HT-29 (cell line): ENCODE measurements at places on chromosomes 7 and 10.

DNA sequence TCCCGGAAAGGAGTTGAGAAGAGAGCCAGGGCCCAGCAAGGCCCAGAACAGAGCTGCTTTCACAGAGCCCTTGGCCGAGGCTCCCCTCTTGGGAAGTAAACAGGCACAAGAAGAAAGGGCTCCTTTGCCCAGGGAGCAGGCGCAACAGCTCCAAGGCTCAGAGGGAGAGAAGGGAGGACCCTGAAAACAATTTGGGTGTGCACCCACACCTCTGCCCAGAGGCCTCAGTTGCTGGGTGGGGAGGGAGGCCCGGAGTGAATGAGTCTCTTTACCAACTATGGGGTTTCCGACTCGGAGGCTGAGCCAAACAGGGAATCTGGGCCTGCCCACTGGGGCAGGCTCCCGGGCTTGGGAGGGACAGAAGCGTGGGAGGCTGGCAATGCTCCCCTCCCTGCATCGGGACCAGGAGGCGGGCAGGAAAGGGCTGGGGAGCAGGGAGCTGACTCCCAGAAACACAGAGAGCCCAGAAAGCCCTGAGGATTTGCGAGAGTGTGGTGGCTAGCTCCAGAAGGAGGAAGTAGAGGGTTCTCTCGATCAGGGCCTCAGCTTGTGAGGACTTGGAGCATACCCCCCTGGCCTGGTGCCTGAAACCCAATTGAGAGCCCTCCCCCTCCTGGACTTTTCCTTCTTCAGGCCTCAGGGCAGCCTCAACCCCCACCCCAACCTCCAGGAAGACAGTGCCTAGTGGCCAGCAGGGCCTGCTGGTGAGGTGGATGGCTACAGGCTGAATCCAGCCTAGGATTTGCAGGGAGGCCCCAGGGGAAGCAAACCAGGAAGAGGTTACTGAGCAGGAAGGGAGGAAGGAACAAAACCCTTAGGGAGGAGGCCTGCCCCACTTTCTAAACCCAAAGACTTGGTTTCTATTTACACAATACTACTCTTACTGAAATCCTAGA is 6.2 kb downstream of the C10orf105 start:
- DNase-seq, result peak; percentile 72

DNA sequence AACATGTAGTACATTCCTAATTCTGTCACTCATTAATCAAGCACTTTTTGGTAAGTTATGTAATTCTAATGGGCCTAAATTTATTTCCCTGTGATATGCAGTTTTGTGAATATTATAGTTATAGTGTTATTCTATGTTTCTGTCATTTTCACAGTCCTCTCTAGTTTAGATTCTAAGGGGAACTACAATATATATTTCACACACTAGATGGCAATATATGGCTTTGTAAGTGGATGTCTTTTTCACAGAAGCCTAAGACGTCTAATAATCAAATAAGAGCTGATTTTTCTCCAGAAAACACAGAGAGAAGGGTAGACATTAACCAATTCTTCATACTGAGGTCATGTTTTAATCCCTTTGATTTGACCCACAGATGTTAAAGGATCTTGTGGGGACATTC is 18.0 kb downstream of the RNLS start:
- peak; percentile 46 for DNase-seq

GRCh38 chr7:129437190-129437589 is 3.0 kb downstream of the STRIP2 start:
- DNase-seq, result no peak

DNA sequence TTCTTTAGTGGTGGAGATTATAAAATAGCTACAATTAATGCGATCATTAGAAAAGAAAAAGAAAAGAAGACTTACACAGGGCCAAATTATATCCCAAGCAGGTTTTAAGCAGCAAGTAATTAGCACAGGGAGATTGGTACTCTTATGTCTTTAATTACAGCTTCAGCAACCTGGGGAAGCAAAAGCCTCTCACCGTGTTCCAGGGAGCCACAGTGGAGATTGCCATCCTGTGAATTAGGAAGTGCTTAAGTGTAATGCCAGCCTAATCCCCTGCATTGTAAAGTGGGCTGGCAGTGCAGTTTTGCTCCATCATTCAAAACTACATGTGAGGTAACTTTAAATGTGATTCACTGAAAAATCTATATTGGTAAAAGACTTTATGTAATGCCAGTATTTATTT is 533.5 kb upstream of the COBL start:
- no peak for DNase-seq

DNA sequence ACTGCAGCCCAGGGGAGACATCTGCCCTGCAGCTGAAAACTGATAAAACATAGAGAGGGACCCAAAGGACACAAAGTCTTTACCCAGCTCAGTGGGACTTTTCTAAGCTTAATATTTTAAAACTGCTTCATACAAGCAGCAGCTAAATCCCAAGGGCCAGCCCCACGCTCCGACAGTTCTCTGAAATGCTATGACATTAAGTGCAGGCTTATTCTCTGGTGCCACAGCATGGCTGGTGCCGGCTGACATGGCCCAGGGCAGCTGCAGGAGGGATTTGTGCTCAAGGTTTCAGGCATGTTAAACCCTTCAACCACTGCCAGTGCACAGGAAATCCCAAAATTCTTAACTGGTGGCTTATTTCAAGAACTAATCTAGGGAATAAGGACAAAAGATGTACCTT is 170.9 kb downstream of the PARD3 start:
- DNase-seq, result no peak

- no peak for DNase-seq
Observed at GRCh38 chr7:135994466-135995205, 17.5 kb upstream of the MTPN start.

- peak; percentile 42 for DNase-seq
Observed at GRCh38 chr7:92904244-92905131, 68.1 kb upstream of the CDK6 start.

DNA sequence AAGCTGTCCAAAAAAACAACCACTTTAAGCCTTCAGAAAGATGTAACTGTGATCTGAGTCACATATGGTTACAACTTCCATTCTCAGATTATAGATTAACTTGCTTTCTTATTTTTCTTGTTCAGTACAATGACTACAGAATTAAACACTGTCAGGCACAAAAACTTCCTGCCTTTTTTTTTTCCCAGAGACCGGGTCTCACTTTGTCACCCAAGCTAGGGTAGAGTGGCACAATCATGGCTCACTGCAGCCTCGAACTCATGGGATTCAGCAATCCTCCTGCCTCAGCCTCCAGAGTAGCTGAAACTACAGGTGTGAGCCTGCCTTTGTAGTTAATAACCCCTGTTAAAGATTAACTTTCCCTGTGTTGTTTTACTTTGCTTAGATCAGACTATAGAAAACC is 163.2 kb downstream of the AVL9 start:
- DNase-seq, result no peak

GRCh38 chr7:88169717-88170320 is 50.0 kb downstream of the SRI start:
- peak; percentile 58 for DNase-seq

GRCh38 chr10:128345353-128345752 is 219.1 kb upstream of the MKI67 start:
- DNase-seq, result no peak

DNA sequence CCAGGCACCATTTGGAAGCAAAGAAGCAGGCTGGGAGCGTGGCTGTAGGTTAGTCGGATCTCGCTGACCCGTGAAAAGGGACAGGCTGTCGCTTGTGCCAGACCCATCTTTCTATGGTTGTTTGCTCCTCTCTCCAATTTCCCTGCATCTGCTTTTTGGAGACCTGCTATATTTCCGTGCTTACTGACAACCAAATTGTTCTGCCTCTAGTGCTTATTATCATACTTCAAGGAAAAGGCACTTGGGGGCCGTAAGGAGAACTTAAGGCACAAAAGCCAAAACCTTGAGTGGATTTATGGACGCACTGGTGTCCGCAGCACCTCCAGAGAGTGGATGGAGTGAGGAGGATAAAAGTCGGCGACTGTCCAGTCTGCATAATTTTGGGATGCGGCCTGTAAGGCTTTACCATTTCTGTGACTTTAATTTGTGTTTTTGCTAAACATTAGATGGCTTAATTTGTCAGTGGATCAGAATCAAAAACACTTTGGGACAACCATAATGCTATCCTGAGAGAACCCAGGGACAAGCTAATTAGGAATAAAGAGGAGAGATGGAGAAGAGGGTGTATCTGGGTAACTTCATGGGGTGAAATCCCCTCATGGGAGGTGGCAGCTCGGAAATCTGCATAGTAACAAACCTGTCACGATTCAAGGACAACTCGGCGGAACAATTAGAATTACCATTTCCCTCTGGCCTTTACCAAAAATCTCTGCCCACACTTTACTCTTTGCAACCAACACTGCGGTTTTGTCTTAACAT is 206.7 kb downstream of the HDAC9 start:
- no peak for DNase-seq

DNA sequence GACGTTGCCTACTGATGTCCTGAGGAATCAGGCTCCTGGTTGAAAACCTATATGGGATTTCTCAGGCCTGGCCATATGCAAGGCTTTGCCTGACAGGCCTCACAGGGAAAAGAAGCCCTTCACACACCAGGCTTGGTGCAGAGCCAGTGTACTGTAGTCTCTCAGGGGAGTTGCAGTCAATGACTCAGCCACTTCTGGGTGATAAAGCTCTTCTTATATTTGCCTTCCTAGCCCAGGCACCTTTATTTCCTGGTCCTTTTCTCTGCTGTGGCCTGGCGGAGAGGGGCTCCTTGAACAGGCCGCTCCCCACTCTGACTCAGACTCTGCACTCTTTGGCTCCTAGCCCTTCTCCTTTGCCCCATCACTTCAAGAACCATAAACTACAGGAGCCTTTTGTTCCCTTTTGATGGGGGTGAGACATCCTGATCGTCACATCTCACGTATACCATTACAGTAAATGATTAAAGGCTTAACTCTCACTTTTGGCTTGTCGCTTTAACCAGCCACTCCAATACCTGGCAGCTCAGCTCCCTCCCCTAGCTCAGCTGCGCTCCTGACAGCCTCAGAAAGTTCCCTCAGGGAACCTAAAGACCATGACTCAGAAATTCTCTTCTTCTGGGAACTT is 33.5 kb downstream of the DPY19L1 start:
- peak; percentile 98 for DNase-seq

DNA sequence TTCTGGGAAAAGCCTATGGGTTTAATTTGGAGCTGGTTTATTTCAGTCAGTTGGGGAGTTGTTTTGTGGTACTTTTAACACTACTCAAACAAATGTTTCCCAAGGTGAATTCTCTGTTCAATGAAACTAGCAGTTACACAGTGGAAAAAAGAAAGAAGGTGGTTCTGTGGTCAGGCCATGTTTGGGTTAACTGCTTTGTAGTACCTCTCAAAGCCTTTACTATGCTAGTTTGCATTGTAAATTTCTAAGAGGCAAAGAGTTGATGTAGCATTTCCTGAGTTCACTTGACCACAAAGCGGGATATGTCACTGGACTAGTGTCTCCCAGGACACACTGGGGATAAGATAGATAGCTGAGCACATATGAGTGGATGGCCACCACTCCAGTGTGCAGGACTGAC is 145.4 kb downstream of the KIF20B start:
- DNase-seq, result no peak

DNA sequence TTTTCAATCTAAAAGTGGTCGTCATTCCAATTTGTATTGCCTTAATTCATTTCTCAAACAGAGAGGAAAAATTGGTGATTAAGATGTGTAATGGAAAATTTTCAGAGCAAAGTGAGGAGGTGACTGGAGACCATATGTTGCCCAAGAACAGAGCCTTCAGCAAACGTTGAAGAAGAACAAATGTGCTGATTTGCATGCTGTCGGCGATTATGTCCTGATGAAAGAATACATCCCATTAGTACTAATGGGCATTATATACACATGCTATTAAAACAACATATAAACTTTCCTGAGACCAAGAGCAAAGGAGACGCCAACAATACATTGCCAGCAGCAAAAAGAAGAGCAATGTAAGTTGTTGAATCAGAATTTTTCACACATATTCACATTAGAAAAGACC is 100.0 kb upstream of the ARID5B start:
- DNase-seq, result no peak

DNA sequence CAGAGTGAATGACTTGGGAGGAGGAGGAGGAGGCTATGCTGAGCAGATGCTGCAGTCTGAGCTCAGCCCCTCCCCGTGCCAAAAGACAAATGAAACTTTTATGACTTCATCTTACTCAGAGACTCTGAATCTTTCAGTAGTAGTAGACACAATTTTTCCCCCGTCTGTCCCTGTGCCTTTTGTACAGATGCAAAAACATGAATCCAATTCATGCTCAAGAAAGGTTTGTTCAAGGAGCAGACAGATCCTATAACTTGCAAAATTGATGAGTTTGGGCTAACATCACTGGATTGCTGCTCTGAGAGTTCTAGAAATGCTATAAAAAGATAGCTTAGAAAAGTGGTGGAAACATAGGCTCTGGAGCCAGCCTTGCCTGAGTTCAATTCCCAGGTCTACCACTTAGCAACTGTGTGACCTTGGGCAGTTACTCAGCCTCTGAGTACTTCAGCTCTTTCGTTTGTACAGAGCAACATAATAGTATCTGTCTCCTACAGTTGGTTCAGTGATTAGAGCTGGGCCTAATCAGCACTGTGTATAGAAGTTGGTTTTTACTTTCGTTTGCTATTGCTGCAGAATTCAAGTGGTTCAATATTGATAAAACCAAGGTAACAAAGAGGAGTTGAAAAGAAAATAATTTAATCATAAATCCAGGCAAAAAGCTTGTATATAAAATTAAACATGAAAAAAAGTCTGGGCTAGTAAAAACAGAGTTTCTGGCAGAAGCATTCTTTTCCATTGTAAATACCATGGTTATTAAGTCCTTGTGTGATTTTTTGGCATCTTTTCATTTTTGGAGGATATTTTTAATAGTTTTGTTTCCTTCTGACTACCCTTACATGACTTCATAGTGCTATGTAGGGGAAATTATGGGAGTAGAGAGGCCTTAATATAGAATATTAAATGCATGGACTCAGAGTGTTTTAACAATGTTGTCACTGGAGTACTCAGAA is 174.2 kb upstream of the ZNF32 start:
- DNase-seq, result no peak

DNA sequence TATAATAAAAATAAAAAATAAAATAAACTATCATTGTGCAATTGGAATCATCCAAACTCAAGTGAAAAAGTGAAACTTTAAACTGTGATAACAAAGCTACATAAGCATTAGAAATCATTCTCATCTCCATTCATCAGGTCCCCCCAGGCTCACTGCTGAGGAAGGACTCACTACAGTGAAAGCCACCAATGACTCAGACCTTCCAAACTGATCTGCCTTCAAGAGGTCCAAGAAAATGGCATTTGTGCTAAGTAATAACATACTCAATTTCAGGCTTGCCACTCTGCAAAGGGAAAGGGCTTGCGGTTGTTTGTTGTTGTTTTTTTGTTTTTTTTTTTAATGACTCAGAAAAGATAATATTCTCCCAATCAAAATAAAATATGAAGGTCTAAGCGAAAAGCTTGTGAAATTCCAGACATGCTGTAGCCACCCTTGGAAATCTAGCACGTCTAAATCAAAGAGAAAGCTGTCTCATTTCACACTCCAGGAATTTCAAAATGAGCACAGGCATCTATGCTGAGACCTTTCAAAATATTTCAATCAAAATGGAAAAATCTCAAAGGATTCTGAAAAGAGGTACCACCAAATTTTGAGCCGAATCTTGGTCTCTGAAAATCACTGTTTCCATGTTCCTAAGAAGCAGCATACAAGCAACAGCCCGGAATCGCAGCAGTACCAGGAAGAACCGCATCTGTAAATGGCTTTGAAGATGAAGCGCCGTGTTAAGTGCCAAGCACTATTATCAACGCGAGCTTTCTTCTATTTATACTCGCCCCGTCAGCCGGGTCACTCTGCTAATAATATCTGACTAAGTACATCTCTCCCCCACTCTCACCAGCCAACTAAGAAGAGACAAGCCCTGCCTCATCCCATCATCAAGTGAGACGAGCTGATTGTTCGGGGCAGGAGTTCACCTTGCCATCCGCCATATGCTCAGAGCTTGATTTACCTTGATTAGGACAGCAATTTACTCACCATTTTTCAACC is 13.5 kb downstream of the SFMBT2 start:
- DNase-seq, result no peak
